ENCODE measurements at places on chromosomes 12 and 14.

DNA sequence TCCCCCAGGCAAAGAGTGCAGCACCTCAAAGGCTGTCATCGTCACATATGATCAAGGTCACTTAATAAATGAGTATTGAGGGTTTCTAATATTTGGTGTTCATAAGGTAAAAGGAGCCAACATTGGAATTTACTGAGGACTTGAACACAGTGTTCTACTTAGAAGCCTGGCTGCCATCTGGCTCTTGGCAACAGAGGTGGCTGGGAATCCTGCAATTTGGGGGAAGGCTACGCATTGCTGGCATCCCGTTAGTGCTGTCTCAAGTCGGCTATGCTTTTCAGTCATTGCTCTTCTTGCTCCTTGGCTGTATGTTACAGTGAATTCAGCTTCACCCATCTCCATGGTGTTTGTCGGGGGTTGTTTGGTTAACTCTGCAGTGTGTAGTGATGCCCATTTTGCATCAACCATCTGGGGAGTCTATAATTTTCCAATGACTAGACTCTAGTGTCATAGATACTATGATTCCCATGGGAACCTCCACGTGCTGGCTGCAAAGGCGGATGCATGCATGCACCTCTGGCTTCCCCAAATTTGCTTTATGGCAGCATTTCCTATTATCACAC, 12.9 kb upstream of the SLC24A4 start:
- DNase-seq, result no peak

- DNase-seq, result no peak
These were observed 234.7 kb downstream of the CCDC91 start for GRCh38 chr12:28424965-28425364.

DNA sequence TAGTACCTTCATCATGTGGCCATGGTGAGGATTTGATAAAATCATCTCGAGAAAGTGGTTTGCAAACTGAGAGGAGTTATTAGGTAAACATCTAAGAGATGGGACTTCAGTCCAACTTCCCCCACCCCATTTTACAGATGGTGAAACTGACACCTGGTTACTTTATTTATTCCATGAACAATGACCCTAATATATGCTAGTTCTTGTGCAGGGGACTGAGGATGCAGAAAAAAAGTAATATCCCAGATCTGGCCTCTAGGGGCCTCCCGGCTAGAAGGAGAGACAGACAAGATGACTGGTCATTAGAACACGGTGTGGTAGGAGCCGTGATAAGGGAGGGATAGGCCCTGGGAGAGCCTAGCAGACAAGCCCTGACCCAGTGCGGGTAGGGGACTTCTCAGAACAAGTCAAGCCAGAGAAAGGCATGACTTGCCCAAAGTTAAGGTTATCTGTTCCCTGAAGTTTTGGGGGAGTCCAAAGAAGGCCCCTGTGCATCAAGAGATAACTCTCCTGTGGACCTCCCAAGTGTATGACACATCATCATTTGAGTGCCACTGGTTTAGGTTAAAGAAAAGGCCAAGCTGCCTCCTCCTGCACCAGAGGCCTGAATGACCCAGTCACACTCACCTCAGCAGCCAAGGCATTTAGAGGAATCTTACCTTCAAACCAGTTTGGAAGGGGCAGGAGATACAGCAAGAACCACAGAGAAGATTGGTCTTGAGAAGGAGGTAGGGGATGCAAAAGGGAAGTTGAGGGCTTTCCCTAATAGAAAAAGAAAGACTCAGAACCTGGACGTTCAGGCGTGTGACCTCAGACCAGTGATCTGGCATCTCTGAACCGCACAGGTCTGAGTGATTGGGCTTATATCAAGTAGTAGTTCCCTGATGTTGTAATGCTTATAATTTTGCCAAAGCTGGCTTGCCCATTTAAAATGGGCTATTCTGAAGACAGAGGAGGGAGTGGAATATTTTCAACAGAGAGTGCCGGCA, 1.6 kb downstream of the CMKLR1 start:
- DNase-seq, result peak; percentile 72

- no peak for DNase-seq
These were observed 794.3 kb upstream of the NOVA1 start for GRCh38 chr14:27392153-27392552.

- no peak for DNase-seq
These were observed 58.7 kb downstream of the TESC start for GRCh38 chr12:117040496-117040895.

DNA sequence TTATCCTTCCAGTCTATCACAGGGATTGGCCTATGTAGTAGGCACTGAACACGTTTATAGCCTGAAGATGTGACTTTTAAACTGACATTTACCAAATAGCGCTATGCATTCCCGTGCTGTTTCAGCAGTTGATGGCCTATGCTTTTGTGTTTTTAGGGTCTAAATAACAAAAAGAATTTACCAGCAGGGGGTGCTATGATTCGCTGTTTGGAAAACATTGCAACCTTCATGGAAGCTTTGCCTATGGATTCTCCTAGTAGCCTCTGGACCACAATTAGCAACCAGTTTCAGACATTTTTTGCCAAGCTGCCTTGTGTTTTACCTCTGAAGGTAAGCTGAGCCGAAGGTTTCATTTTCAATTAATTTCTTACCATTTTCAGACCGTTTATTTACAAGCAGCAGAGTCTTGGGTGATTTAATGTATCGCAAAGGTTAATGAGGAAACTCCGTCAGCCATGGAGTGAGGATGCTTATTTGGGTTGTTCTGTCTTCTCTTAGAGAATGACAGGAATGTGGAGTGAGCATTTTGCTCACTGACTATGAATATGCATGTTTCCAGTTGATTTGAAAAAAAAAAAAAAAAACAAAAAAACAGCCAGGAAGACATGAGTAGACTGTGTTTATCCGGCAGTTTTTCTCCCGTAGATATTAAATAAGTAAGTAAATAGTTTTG, 133.1 kb downstream of the PRIMA1 start:
- DNase-seq, result peak; percentile 56

- DNase-seq, result no peak
These were observed 46.6 kb downstream of the SUSD6 start for GRCh38 chr14:69657950-69658355.

DNA sequence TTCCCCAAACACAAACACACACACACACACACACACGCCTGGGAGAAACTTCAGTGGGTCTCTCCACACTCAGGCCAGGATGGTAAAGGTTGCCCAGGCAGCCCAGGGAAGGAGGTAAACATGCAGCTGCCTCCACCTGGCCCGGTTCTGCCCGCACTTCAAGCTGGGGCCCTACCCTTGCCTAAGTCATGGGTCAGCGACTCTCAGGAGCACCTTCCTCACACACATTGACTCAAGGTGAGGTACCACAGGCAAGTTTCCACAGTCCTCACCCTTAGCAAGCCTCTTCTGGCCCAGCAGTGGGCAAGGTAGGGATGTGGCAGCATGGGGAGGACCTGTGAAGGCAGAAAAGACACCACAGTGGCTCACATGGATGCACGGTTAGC, 14.1 kb upstream of the FAIM2 start:
- DNase-seq, result no peak

- peak; percentile 77 for DNase-seq
These were observed at the start of gene HVCN1 for GRCh38 chr12:110688446-110689280. TSS of gene HVCN1 (minus strand) at chr12:110689115. CDS start at chr12:110683245, 5,870 bp downstream.

DNA sequence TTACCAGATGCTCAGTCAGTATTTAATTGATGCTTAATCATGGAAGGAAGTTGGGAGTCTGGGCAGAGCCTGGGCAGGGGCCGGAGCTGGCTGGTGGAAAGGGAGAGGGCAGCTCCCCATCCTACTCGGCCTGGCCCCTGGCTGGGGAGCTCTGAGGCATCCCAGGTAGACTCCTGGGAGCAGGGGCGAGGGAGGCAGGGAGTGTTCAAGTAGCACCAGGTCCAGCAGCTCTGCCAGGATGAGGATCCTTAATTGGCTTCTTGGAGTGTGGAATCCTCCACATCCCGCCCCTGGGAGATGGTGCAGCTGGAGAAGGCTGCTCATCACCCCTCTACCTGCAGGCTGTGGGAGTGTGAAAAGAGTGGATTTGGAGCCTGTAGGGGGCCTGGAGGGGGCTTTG, 30.9 kb downstream of the SYNDIG1L start:
- no peak for DNase-seq

- no peak for DNase-seq
These were observed 59.1 kb downstream of the KCNA5 start for GRCh38 chr12:5102806-5103205.

- DNase-seq, result no peak
These were observed 4.3 kb downstream of the CRACR2A start for GRCh38 chr12:3748620-3749019.

DNA sequence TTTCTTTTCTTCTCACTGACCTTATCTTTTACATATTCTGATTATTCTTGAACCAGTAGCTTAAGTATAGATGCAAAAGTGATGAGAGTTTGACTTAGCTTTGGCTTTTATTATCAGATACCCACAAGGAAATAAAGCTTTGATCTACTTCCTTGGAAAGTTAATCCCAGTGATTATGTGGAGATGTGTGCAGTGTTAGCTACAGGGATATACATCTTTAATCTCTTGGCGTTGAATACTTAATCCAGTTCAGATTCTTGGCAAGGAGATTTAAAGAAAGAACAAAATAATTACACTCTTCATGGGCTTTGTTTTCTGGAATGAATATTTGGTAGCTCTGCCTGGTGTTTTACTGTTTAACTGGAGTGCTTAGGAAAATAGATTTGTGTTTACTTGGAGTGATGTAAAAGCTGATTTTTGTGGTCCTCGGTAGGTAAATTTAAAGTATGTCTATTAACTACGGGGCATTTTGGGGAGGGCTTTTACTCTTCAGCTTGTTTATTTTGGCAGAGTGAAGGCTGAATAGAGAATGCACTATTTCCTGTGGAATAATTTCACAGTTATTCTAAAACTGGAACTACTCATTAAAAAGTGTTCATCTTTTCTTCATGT, 150.1 kb upstream of the LRIG3 start:
- DNase-seq, result no peak

- DNase-seq, result no peak
These were observed 20.1 kb upstream of the OR6J1 start for GRCh38 chr14:22664261-22664660.

- DNase-seq, result no peak
These were observed 122.2 kb downstream of the FOXN3 start for GRCh38 chr14:89294872-89295271.

- DNase-seq, result no peak
These were observed 22.7 kb downstream of the ITPR2 start for GRCh38 chr12:26810330-26810729.

DNA sequence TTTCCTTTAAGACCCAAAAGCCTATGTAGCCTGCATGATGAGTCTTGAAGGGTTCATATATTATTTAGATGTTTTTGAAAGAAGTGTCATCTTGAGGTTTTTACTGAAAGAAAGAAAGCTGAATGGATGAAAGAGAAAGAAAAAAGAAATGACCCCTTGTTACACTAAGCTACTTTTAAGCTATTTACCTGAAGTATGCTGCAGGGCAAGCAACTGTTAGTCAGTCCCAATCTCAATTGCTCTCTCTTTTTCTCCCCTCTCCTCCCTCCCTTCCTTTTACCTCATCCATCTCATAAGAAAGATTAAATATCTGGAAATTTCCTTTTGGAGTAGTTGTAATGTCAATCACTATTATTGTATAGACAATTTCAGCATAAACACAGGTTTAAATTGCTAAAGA, 512.4 kb downstream of the TMTC2 start:
- no peak for DNase-seq

DNA sequence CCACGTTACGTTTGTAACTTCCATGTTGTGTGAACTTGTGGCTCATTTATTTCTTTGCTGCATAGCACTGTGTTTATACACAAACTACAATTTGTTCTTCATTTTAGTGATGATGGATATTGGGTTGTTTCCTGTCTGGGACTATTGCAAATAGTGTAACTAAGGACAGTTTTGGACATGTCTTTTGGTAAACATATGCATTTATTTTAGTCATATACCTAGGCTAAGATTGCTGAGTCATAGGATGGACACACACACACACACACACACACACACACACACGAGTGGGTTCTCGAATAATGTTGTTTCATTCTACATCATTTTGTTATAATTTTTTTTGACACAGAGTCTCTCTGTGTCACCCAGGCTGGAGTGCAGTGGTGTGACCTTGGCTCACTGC, 123.5 kb upstream of the CAND1 start:
- DNase-seq, result no peak

DNA sequence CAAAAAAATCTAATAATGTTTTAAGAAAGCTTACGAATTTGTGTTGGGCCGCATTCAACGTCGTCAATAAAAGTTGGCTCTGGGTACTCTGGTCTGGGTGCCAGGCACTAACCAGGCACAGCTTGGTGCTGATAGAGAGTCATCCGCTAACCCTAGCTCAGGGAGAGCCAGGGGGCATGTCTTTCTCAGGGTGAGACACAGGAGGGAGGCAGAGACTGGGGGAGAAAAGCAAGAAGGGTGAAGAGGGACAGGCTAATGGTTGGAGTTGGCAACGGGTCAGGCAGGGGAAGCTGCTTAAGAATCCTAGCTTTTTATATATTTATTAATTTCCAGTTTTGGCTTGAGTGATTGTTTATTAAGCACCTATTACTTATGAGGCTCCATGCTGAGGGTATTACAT, 105.0 kb downstream of the CMKLR1 start:
- DNase-seq, result peak; percentile 58

DNA sequence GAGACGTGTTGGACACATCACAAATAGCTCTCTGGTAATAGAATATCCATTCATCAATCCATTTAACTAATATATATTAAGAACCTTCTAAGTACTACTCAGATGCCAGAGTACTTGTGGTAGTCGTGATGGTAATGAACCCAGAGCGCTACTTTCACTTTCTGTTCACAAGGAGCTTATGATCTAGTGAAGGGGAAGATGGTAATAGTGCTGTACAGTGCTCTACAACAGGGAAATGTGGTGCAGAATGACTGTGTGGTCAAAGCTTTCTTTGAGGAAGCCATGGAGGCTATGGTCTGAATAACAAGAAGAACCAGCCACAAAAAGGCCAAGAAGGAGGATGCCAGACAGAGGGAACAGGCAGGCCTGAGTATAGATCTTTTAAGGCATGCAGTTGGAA, 212.0 kb downstream of the PTPRO start:
- no peak for DNase-seq

DNA sequence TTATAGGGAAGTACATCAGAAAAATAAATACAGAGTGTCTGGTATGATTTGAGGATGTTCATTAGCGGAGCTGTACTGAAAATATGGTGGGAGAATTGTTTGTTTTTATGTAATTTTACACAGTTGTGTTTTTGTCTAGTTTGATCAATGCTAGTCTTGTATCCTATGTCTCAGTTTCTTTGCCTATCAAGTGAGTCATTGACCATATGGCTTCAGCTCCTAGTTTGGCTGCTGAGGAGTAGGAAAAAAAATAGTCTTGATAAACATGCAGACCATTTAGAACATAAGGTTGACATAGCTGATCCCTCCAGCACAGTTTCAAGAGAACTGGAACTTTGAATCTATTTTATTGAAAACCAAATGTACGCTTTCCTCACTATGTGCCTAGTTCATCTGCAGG, 1292.1 kb upstream of the FLRT2 start:
- no peak for DNase-seq
